ENCODE measurements at places on chromosomes 3 and 15.

- no peak for DNase-seq
Measured at GRCh38 chr3:157692468-157692867, 189.3 kb upstream of the VEPH1 start.

DNA sequence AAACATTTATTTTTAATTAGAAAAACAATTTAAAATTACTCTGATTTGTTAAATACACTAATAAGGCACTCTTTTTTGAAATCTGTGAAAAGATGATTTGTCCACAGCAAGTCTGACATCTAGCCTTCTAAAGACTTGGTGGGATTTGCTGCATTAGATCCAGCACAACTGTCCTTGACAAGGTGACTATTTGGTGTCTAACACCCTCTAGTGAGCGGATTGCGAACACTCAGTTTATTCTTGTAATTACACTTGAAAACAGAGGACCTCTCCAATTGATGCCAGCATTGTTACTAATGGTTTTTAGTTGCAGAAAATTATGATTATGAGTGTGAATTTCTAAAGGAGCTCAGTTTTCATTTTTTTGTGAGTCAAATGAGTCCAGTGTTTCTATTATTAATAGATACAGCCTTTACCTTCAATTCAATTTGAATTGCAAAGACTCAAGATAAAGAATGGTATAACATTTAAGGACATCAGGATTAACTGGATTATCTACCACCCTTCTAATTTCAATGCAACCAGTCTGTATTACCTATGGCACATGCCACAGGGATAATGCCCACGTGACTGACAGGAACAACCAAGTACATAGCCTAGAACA, 29.7 kb upstream of the STRIT1 start:
- peak; percentile 79 for DNase-seq

GRCh38 chr3:192207651-192208050, 519.7 kb downstream of the FGF12 start:
- DNase-seq: no peak

GRCh38 chr3:11591391-11592282, 52.1 kb downstream of the VGLL4 start:
- peak; percentile 73 for DNase-seq

GRCh38 chr3:183460081-183461055, 31.9 kb upstream of the MCF2L2 start:
- DNase-seq: no peak

DNA sequence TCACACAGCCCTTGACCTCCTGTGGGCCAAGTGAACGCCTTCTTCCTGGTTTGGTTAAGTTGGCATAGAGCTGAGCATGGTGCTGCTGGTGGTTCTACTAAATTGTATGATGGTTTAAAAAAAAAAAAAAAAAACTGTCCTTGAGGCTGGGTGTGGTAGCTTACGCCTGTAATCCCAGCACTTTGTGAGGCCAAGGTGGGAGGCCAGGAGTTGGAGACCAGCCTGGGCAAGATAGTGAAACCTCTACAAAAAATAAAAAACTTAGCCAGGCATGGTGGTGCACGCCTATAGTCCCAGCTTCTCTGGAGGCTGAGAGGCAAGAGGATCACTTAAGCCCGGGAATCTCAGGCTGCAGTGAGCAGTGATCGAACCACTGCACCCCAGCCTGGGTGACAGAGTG, 58.9 kb upstream of the FLNB start:
- DNase-seq: no peak

DNA sequence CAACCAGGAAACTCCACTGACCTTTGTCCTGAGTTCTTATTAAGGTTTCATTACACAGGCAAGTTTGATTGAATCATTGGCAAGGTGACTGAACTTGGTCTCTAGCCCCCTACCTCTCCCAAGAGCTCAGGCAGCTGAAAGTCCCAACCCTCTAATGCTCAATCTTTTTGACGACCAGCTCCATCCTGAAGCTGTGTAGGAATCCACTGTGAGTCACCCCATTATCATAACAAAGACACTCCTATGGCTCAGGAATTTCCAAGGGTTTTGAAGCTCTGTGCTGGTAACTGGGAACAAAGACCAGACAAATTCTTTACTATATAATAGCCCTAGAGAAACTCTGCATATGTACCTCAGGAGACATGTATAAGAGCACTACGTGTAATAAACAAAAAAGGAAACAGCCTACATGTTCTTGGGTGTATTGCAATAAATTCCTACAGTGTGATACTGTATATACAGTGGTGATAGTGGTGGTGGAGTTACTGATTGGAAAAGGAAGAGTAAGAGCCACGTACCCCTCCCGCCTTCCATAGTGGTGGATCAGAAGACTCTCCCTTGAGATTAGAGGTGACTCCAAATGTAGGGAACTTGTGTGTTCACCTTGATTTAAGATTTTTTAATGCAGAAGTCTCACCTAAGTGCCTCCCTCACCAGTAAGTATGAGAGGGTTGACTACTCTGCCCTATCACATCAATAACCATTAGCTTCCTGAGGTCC, 116.6 kb downstream of the ST8SIA2 start:
- DNase-seq: no peak

GRCh38 chr15:91660174-91660649, 193.3 kb upstream of the SLCO3A1 start:
- no peak for DNase-seq

- DNase-seq: peak; percentile 47
Measured at GRCh38 chr3:130969621-130970020, 57.0 kb downstream of the ASTE1 start.

Data from EH (cell line).